Activated CD4-positive, alpha-beta T cell treated with anti-CD3 and anti-CD28 coated beads, Interleukin-2, Interleukin-4, amounts not matched to agents 100 ng/mL and 50 ng/mL, durations not matched to agents 16 hours and 8 hours (primary cell): ENCODE measurements at places on chromosomes 6 and 20.

GRCh38 chr6:169793408-169793807 lies 42.0 kb downstream of the ERMARD start:
- no peak for DNase-seq

GRCh38 chr6:101655109-101655508 lies 261.6 kb downstream of the GRIK2 start:
- DNase-seq, result no peak

GRCh38 chr6:120947111-120947510 lies 387.2 kb downstream of the TBC1D32 start:
- DNase-seq, result no peak

GRCh38 chr6:6564154-6564553 lies 24.4 kb upstream of the LY86 start:
- no peak for DNase-seq
